Left renal pelvis (tissue), 4 donors: ENCODE measurements at places on chromosomes 7 and 10. TPM values are rescaled to one million over a fixed set of nuclear protein-coding genes. Genes with fewer than 3 reads are reported as not detected.

GRCh38 chr10:22681783-22682183, 32.6 kb downstream of the PIP4K2A start:
- no peak for DNase-seq

GRCh38 chr10:122001698-122002097, 12.7 kb downstream of the TACC2 start:
- DNase-seq = no peak

HMX2 gene
- 1.3 TPM for polyA plus RNA-seq

- no peak for DNase-seq
Measured at GRCh38 chr10:101708870-101709269, 13.9 kb upstream of the FBXW4 start.

- DNase-seq = no peak
Measured at GRCh38 chr7:46209611-46210388, 288.7 kb upstream of the IGFBP3 start.

DNA sequence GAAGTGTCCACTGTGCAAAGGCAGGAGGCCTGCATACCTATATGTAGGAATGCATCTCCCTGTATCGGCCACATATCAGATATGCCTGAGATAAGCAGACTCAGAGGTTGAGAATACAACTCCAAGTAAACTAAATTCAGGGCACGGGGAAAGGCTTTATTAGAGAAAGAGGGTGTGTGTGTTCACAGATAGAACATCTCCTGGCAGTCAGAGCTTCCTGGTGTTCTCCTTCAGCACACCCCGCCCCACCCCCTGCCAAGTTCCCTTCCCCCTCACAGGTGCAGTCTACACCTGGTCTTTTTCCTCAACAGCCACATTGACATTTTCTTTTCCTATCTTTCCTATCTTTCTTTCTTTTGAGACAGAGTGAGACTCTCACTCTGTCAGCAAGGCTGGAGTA, 17.1 kb downstream of the GBX1 start:
- no peak for DNase-seq

DNA sequence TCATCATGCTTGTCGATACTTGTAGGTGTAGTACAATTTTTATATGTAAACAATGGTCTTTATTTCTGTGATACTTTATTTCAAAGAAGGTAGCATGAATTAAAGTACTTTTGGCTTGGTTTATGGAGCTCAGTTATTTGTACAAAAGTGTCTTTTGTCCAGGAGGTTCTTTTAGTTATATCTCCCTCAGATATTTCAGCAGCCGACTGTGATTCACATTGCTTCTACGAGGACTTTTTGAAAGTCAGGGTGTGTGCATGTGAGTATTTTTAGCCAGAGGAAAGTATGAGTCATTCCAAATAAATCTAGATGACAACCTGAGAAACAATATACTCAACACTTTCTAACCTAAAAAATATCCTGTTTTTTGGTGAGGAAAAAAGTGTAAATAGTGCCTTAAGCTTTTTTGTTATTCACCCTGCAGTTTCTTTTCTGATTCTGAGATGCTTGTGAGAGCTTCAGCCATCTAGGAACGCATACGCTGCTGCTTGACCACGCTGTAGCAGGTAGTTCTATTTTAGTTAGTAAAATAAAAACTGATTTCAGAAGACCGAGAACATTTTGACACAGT, 595 bp upstream of the SUN1 start:
- no peak for DNase-seq

PIK3CG gene
- polyA plus RNA-seq = 2.4 TPM

WNT8B gene
- 0.68 TPM for polyA plus RNA-seq
